ENCODE measurements at places on chromosomes 5 and 9. TPM values are rescaled to one million over a fixed set of nuclear protein-coding genes. Genes with fewer than 3 reads are reported as not detected.

GRCh38 chr9:15295761-15296405 lies 11.1 kb downstream of the TTC39B start:
- DNase-seq: no peak

GRCh38 chr5:135492319-135492626 lies 40.1 kb upstream of the TIFAB start:
- DNase-seq: peak; percentile 69

DNA sequence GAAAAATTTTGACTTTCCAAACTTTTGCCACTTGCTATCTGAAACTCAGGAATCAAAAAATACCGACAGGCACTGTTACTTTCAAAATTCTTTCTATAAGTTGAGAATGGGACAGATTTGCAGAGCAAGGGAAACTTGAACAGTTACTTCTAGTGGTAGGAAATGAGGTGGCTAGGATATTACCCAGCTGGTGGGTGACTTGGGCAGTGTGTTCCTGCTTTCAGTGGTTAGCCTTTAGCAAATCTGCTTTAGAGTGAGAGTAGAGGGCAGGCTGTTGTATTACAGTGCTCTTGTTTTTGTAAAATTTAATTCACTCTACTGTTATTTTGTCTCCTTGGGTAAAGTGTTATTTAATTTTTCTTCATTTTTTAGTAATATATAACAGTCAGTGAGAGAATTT lies 40.2 kb upstream of the ROPN1L start:
- DNase-seq: no peak

Gene F12
- polyA plus RNA-seq: 7.7 TPM

Gene CSF1R
- polyA plus RNA-seq: not detected

Gene ADAMTSL1
- polyA plus RNA-seq: 0.35 TPM

All from keratinocyte (primary cell).